Bronchial epithelial cell (primary cell): ENCODE measurements at places on chromosomes 2 and 18. TPM values are rescaled to one million over a fixed set of nuclear protein-coding genes. Genes with fewer than 3 reads are reported as not detected.

DYTN gene
- total RNA-seq, result not detected in 2 replicates

CRYGA gene
- total RNA-seq, result not detected in 2 replicates

ONECUT2 gene
- total RNA-seq, result under 0.01 TPM in 2 replicates

PDE6D gene
- total RNA-seq, result 7.6 and 8.7 TPM in 2 replicates

POLR1A gene
- 9.7 and 12.0 TPM in 2 replicates for total RNA-seq

GPBAR1 gene
- under 0.01 TPM in 1 of 2 replicates, not detected in the other for total RNA-seq

DSG1 gene
- under 0.01 and 0.64 TPM in 2 replicates for total RNA-seq

SLC4A1AP gene
- total RNA-seq, result 20.5 and 27.4 TPM in 2 replicates
